ENCODE measurements at places on chromosomes 5 and 9.

DNA sequence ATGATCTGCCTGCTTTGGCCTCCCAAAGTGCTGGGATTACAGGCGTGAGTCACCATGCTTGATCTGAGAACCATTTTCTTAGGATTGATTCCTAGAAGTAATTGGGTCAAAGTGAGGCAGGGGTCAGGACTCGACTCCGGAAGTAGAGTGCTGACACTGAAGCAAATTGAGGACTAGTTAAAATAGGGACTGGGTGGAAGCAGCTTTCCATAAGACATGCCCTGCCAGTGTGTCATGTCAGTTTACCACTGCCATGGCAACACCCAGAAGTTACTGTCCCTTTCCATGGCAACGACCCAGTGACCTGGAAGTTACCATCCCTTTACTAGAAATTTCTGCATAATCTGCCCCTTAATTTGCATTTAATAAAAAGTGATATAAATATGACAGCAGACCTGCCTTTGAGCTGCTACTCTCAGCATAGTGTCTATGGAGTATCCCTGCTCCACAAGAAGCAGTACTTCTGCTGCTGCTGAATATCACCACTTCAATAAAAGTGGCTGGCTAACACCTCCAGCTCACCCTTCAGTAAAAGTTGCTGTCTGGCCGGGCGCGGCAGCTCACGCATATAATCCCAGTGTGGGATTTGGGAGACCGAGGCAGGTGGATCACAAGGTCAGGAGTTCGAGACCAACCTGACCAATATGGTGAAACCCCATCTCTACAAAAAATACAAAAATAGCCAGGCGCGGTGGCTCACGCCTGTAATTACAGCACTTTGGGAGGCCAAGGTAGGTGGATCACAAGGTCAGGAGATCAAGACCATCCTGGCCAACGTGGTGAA lies 47.8 kb upstream of the JADE2 start:
- DNase-seq: no peak

GRCh38 chr9:4955836-4956235 lies 29.2 kb upstream of the JAK2 start:
- DNase-seq: no peak

GRCh38 chr9:77680581-77680980 lies 32.5 kb upstream of the GNA14 start:
- DNase-seq: no peak

DNA sequence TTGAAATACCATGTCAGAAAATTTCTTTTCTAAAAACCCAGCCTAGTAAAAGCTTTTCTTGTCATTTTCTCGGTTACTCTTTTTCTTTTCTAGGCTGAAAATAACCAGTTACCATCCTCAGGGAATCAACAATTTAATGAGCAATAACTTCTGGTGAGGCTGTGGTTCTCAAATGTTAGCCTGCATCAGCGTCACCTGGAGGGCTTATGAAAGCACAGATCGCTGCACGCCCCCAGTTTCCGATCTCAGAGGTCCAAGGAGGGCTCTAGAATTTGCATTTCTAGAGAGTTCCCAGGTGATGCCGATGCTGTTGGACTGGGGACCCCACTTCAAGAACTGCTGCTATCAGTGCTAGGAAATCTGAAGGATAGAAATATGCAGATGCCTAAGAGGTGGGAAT lies 28.9 kb upstream of the TLE1 start:
- no peak for DNase-seq

DNA sequence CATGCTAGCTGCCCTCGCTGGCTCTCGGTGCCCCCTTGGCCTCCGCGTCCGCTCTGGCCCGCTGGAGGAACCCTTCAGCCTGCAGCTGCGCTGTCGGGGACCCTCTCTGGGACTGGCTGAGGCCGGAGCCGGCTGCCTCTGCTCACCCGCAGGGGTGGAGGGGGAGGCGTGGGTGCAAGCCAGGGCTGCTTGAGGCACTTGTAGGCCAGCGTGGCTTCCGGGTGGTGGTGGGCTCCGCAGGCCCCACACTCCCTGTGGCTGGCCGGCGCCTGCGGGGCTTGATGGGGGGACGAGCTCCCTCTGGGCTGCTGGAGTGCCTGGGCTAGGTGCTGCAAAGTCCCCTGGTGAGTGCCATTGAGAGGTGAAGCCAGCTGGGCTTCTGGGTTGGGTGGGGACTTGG lies 429.6 kb downstream of the LRRC70 start:
- DNase-seq: no peak

- no peak for DNase-seq
These were observed 91.2 kb upstream of the PAM start for GRCh38 chr5:102663749-102664530.

DNA sequence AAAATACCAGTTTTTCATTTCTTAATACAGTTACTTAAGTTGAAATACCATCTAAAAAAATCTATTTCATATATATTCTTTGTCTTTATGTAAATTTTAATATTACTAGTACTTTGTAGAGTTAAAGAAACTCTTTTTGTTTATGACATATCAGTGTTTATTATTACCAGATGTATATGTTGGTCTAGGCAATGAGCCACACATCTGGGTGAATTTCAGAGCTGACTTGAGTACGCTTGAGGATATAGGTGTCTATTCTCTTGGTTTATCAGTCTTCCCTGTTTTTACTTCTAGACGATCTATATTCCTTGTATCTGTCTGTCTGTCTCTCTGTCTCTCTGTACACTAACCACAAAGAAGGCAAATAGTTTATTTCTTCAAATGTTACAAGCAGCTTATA lies 2.9 kb downstream of the SMAD5 start:
- DNase-seq: no peak

- DNase-seq: no peak
These were observed 94.4 kb downstream of the ANKH start for GRCh38 chr5:14777187-14777586.

DNA sequence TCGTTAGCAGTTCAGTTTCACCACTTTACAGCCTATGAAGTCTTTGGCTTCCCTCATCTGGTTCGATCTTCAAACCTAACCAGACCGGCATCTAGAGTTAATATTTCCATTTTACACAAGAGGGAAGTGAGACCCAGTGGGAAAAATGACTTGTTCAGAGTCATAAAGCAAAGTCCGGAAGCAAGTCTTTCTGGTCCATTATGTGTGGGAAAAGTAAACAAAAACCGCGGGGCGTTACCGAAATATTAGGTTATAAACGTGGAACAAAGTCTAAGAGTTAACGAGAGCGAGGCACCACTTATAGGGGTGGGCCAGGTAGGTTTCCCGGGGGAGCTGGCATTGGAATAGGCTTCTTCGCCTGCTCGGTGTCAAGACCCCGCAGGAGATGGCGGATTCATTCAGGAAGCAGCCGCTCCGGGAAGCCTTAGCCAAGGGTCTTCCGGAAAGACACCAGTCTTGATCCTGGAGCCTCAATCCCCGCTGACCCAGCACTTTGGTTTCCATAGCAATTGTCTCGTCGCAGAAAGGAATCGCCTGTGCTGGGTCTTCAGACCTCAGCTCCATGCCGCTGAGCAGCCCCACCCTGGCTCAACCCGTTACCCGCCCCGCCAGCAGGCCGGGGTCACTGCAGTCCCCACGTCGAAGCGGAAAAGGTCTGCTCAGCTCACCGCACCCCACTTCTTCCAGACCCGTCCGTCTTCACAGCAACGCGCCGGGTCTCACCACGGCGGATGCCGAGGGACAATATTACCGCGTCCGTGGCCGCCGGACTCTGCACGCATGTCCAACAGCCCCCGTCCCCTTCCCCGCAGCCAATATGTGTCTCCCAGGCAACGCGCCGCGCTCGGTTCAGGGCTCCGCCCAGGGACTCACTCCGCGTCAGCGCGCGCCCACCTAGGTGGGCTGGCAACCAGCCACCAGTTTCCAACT lies at the start of gene C5orf52:
TSS of gene C5orf52 (plus strand) at position 872 of the 930 bp plus-strand sequence. CDS start 82 bp downstream, outside the sequence.
- no peak for DNase-seq

GRCh38 chr9:130172161-130172857 lies at the start of gene NCS1:
NCS1 (plus strand) TSS chr9:130172404; CDS start chr9:130172664, 260 bp downstream.
- no peak for DNase-seq

- no peak for DNase-seq
These were observed 83.3 kb upstream of the RORB start for GRCh38 chr9:74413876-74414275.

DNA sequence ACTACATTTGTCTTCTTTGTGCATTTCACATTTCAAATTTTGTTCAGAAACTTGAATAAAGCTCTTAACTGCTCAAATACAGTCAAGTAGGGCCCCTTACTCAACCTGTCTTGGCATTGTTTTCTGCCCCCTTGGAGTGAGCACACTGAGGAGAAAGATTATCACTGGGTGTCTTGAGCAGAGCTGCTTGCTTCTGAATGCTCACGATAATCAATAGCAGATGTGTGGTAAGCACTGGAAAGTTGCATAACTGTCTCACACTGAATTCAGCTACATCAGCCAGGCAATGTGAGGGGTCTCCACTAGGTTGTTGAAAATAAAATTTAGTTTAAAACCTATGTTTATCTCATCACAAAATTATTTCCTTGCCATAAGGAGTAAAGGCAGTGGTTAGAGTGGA lies 7.8 kb upstream of the TNFAIP8 start:
- DNase-seq: no peak

- DNase-seq: no peak
These were observed 50.3 kb downstream of the PFDN1 start for GRCh38 chr5:140252470-140253126.

DNA sequence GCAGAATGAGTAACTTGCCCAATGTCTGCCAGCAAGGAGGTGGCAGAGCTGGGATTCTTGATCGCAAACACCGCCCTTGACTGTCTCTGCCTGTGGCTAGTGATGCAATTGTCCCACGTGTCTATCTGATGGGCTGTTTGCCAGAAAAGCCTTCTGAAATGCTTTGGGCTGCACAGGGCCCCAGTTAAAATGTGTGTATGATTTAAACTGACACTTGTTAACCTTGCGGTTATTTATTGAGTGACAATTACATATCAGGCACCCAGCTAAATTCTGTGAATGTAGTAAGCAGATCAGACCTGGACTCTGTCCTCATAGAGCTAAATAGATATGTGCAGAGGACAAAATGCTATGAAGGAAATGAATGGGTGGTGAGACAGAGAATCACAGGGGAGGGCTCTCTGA lies 11.6 kb upstream of the IL12B start:
- DNase-seq: no peak

DNA sequence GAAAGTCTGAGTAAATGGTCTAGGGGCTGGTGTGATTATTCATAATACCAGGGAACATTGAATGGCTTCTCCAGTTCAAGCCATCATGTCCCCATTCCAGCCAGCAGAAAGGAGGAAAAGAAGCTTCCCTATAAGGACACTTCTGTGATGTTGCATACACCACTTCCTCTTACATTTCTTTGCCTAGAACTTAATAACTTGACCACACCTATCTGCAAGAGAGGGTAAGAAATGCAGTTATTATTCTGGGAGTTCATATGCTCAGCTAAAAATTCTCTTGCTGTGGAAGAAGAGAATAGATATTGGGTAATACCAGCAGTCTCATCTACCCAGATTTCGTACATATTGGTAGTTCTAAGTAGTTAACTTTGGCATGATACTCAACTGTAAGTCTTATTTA lies 166.1 kb downstream of the SLC28A3 start:
- no peak for DNase-seq

GRCh38 chr5:164000819-164001218 lies 495.4 kb downstream of the MAT2B start:
- DNase-seq: no peak

GRCh38 chr9:96646081-96646991 lies 8.8 kb downstream of the PRXL2C start:
- DNase-seq: no peak

GRCh38 chr5:35876922-35877321 lies 20.2 kb downstream of the IL7R start:
- DNase-seq: no peak

DNA sequence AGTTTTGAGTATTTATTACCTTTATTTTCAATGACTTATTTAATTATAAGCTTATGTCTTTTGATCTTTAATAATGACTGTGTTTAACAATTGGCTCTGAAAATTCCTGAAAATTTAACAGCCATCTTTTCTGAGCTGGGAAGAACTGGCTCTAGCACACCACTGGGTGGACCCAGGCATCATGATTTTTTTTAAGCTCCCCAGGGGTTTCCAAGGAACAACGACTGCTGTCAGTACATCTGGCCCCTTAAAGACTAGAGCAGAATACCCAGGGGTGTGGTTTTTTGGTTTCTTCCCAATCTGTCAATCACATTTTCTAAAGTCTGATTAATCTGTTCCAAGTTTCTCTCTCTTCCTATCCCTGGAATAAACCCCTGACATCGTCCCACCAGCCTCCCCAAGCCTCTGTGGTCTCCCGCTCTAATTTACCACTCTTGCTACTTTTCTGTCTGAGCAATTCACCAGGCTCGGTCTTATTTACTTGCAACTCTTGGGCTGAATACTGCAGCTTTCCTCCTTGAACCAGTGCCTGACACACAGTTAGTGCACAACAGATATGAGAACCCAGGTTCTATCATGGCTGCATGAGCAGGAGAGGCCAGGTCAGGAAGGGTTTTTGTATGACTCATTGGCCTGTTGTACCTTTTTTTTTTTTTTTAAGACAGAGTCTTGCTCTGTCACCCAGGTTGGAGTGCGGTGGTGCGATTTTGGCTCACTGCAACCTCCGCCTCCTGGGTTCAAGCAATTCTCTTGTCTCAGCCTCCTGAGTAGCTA lies 321.9 kb downstream of the ZSWIM6 start:
- peak; percentile 90 for DNase-seq

GRCh38 chr5:92641031-92641962 lies 939.7 kb downstream of the NR2F1-AS1 start:
- peak; percentile 35 for DNase-seq

GRCh38 chr5:132480546-132480892 lies 10.1 kb downstream of the IRF1 start:
- DNase-seq: no peak

DNA sequence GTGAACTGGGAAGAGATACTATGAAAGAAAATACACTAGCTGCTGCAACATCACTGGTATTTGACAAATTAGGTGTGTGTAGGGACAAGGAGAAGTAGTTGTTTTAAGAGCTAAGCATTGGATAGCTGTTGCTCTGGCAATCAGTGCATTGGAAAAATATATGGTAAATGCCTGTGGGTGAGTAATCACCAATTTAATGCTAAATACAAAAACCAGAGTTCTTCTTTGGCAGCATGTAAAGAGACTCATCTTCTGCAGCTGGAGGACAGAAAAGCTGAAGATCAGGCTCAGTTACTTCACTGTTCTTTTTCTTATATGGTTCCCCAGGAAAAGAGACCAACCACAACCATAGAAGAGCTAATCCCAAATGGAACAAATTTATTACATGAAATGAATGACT lies 201.8 kb upstream of the MPDZ start:
- DNase-seq: no peak

- no peak for DNase-seq
These were observed 990.4 kb downstream of the EFNA5 start for GRCh38 chr5:106680330-106680729.

DNA sequence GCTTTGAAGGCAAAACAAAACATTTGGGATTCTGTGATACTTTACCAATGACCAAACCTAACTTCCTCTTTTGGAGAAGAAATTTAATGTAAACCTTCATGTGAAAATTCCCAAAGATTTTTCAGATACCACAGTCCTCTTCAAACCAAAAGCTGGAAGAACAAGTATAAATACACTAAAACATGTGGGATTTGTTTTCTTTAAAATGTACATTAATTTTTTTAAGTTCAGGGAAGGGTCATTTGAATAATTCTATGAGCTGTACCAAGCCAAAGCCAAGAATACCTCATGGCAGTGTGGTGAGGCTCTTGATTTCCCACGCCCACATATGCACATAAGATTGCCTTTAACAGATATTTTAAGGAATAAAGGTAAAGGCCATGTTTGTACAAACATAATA lies 28.4 kb upstream of the ITGA1 start:
- no peak for DNase-seq

GRCh38 chr9:32380944-32381343 lies 3.5 kb upstream of the ACO1 start:
- DNase-seq: no peak

All from NCI-H524 (cell line).